ENCODE measurements at places on chromosomes 16 and 17.

DNA sequence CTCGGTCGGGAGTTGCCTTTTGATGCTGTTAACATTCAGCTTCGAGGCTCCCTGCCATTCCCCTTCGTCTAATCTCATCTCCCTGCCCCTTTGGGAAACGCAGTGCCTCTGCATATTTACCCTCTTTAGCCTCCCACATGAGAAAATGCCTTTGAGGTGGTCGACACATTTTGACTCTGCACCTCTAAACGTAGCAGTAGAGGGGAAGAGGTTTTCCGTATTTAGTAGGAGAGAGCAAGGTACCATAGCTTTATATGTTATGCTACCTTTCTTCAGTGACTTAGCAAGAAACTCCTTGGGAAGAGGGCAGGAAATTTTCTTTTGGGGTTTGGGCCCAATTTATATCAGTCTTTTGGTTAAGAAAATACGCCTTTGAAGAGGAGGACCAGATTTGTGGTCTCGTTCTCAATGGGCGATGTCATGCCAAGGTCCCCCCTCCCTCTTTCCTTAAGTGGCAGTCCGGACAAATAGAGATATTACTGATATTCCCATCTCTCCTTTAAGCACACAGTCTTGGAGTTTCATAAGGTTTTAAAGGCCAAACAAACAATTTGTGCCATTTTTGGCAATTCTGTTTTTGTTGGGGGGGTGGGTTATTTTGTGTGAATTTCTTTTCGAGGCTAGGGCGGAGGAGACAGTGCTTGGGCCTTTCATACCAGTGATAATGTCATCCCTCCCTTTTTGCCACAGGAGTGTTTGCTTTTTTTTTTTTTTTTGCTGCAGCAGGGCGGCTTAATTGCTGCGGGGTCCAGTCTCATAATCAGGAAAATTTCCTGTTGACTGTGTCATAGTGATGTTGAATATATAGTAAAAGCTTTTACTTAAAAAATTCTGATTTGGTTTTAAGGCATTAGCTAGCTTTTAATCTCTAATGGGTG is 1.5 kb downstream of the PAFAH1B1 start:
- DNase-seq, result no peak

DNA sequence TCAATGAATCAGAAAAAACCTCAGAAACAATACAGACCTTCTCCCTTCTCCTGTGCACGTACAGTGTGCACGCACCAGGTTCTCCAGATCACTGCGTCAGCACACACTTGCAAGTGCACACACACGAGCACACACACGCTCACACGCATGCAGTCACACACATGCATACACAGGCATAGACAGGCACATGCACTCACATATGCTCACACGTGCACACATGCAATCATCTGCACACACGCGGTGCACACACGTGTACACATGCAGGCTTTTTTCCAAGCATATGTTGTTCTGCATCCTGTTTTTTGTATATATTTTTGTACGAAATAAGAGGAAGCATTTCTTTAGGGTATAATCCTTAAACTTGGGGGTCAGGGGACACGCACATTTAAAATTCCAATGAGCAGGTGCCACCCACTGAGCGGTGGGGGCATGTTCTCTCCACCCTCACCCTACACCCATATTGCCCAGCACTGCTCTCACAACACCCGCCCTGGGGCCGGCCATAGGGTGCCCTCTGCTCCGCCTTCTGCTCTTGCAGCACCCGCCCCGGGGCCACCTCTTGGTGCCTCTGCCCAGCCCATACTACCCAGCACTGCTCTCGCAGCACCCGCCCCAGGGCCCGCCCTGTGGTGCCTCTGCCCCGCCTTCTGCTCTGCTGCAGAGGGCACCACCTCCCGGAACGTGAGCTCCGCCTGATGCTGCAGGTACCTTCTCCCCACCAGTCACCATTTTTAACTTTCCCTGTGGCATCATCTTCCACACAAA is 20.9 kb downstream of the KLHDC4 start:
- DNase-seq, result no peak

- DNase-seq, result no peak
Measured at GRCh38 chr17:50841949-50842354, 6.6 kb downstream of the WFIKKN2 start.

DNA sequence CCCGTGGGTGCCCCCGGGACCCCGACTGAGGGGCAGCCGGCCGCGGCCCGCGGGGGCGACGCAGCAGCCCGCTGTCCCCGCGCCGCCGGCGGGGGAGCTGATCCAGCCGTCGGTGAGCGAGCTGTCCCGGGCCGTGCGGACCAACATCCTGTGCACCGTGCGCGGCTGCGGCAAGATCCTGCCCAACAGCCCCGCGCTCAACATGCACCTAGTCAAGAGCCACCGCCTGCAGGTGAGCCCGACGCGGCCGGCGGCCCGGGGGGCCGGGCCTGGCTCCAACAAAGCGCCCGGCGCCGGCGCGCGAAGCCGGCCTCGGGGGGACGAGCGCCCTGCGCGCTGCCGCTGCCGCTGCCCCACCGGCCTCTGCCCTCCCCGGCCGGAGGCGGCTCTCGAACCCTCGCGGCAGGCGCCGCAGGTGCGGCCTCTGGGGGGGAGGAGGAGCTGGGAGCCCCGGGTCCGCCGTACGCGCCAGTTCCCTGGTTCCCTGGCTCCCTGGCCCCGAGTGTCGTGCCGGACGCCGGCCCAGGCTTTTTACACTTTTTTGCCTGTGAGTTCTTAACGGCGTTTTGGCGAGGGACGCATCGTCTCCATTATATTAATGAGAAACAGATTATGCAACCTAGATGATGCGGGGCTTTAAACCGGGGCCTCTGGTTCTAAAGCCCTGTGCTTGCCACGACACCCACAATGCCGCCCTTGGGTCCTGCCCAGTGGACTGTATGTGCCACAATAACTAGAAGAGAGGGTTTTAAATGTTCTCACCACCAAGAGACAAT is 521 bp downstream of the ATMIN start:
- DNase-seq, result no peak

DNA sequence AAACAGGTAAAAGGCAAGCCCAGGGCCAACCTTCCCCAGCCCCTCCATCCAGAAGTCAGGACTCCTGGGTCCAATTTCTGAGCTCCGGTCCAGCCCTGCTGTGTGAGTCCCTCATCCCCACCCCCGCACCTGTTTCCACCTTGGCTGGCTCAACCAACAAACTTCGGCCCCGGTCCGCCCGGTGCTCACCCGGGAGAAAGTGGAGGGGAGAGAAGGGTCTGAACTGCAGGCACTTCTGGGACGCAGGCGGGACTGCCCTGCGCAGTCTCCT is 541 bp downstream of the RHBDF2 start:
- DNase-seq, result no peak

- DNase-seq, result no peak
Measured at GRCh38 chr17:77285594-77286390, 145.0 kb downstream of the SEC14L1 start.

GRCh38 chr17:17433000-17433703 is 43.6 kb upstream of the MED9 start:
- no peak for DNase-seq

- no peak for DNase-seq
Measured at GRCh38 chr16:13061691-13062090, 160.3 kb downstream of the SHISA9 start.

DNA sequence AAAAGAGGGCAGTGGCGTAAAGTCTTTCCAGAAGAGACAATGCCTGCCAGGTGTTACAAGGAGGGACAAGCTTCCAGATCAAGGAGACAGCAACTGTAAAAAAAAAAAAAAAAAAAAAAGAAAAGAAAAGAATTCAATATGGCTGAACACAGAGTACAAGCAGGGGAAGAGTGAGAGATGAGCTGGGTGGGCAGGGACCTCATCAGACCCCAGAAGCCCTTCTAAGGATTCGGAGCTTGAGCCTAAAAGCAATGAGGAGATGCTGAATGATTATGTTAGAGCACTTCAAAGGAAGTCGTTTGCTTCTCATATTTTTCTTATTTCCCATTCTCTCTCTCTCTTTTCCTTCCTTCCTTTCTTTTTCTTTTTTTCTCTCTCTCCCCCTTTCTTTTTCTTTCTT is 103.0 kb downstream of the YPEL2 start:
- no peak for DNase-seq

DNA sequence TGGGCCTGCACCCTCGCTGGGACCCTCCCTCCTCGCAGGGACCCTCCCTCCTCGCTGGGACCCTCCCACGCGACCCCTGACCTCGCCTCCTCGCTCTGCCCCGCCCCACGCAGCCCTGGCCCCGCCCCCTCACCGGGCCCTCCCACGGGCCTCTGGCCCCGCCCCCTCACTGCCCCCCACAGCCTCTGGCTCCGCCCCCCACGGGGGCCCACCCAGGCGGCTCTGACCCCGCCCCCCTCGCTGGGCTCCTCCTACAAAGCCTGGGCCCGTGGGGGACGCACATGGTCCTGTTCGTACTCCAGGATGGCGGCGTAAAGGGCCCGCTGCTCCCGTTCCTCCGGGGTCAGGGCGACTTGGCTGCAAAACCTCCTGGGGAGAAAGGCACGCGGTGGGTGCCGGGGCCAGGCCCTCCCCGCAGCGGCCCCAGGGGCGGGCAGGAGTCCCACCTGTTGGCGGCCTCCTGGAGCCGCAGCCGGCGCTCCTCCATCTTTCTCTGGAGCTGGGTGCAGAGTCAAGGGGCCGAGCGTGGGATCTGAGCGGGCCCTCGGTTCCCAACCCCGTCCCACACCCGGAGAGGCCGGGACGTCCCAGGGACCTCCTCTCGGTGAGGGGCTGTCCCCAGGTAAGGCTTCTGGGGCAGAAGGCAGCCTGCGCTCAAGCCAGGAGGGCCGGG is 9.0 kb downstream of the VPS9D1 start:
- no peak for DNase-seq

DNA sequence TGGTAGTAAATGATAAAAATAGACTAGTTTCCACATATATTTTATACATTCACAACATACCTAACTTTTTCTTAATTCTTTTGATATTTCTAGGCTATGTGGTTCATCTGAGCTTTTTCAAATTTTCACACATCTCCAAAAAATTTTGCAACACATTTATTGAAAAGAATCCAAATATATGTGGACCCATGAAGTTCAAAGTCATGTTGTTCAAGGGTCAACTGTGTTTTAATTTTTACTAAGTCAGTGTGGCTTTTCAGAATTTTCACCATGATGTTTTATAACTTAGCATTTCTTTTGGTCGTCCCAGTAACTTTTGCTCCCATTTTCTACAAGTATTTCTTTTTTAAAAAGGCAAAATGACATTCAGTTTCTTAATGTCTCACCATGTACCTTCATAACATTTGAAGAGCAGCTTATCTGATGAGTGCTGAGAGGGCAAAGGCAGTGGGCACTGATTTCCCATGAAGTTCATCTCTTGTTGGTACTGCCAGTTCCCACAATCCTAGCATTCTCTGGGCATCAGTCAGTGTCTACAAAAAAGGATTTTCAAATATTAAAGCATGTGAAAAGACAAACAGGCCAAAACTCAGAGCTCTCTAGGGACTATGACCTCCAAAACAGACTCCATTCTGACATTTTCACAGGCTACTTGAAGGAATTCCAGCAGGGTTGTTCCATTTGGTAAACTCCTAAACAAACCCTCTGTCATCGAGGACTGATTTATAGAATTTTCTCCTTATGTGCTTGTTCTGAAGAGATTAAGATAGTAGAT is 80.3 kb downstream of the MRTFB start:
- DNase-seq, result no peak

DNA sequence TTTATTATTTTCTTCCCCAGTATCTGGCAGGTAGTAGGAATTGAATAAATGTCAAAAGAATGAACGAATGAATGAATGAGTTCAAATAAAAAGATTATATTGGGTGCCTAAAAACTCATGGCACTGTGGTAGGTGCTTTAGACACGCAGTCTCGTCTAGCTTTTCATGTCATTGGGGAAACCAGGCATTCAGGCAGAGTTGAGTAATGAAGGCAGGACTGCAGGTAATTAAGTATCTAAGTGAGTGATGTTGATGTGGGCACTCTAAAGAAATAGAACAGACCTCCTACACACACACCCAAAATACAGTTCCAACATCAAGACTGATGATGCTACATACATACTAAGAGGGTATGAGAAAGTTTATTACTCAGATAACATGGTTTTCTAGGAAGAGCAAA is 96.6 kb downstream of the ZNF18 start:
- no peak for DNase-seq

DNA sequence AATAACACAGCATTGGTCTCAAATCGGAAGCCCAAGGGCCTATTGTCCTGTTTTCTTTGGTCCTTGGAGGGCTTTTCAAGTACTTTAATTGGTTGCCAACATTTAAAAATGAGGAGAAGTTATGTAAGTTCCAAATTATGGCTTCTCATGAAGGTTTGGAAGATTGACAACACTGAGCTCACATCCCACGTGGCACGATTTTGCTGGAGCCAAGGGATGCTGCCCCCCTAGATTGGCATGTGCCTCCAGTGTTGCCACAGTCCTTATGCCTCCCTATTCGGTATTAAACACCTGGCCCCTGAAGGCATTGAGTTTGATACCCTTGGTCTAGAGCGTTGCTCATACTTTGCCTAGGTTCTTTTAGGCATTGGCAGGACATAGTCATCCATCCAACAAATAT is 108.0 kb downstream of the ZNF18 start:
- no peak for DNase-seq

DNA sequence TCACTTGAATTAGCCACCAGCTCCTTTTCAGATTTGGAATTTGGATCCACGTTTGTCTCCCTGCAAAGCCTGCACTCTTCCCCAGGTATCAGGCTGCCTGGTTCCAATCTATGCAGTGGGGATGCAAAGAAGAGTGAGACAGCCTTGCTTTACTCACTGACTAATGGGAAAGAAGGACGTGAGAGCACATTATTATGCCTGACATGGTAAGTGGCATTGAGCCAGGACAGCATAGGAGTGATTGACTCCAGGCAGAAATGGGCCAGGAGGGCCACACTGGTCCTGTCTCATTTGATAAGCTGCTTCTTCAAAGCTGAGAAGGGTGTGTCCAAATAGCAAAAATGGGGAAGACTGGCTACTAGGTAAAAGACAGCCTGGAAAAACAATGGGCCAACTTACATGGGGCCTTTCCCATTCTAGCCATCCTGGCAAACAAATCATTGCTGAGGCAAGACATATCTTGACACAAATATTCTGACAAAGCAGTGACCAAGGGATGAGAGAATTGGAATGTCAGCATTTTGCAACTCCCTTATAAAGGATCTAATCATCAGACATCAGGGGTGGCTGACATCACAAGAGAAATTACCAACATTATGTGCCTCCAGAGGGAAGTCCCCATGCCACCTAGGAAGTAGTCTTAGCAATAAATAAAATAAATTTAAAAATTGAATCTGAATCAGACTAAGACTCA is 38.6 kb downstream of the CDH11 start:
- no peak for DNase-seq

- no peak for DNase-seq
Measured at GRCh38 chr17:17745476-17746455, 64.5 kb downstream of the RAI1 start.
